ENCODE measurements at places on chromosomes 16 and 17.

DNA sequence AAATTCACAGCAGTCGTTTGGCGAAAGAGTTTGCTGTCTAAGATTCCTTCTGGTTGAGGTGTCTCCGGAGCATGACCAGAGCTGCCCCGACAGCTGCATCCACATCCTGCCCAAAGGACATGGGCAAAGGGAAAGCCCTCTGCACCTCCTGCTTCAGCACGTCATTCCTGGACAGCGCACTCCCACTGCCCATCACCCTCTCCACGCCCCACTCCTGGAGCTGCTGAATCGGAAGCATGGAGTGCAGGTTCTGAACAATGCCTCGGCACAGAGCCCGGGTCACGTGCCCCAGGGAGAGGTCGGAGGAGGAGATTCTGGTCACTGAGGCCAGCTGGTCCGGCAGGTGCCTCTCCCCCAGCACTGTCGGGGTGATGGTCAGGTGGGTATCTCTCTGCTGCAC lies 1.3 kb upstream of the TRPV1 start:
- DNase-seq: no peak

DNA sequence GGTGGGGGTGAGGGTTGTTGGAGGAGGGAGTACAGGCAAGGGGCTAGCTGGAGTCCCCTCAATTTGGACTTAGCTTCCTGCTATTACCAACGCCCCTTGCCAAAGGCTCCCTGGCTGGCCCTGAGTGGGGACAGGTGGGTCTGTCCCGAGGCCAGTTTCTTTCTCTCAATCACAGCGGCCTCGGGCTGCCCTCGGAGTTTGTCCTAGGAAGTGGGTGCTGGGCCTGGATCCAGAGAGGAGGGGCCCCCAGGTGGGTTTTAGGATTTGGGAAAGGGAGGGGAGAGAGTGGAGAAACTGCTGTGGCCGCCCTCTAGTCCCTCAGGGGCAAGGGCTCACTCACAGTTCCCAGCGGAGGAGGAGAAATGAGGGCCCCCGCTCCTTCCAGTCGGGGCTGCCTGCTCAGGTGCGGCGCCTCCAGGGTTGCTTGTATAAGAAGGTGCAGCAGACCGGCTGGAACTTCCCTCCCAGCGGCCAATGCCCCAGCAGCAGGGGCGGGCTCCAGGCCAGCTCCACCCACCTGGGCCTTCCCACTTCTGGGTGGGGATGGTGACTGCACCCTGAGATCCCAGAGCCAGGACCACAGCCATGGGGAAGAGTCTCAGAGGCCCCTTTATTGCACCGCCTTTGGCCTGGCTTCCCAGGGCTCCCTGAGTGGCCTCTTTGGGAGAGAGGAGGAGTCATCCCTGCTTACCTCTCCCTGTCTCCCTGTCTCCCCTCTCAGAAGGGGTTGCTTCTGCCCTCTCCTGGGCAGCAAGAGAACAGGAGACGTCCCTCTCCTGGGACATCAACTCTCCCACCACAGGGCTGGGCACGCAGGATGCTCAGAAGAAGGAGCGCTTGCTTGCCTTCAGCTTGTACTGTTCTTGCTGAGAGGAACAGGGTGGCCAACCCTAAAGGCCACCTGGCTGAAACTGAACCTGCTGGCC lies 112.0 kb upstream of the SMURF2 start:
- DNase-seq: no peak

DNA sequence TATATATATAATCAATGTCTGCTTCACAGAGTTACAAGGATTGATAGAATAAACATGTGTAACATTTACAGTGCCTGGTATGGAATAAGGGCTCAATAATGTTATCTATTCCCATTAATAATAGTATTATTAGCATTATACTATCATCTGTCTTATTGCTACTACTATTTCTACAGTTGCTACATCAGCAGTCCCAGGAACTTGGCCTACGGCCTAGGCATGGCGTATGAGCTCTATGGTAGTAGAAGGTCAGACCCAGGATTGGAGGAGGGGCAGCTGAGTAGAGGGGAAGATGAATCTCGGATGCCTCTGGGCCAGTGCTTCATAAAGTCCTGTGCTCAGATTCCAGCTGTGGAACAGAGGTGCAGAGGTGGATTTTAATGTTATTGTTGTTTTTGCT lies 146.3 kb upstream of the TBX2 start:
- no peak for DNase-seq

DNA sequence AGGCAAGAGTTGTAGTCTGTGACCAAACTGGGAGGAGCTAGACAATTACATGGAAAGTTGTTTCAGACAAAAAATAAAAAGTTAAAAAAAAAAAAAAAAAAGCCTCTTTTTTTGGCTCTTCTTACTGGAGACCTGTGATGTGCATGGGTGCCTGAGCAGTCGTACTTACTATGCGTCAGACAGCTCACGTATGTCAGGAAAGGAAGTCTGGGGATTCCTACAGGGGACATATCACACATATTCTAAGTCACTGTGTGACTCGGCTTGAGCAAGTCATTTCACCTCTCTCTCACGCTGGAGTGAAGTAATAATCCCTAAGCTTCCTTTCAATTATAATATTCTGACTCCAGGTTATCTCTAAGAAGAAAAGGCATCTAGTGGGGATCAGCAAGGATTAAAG lies 6.0 kb downstream of the SLFN14 start:
- DNase-seq: no peak

- no peak for DNase-seq
These were observed 19.2 kb downstream of the RBFOX1 start for GRCh38 chr16:7351610-7352510.

DNA sequence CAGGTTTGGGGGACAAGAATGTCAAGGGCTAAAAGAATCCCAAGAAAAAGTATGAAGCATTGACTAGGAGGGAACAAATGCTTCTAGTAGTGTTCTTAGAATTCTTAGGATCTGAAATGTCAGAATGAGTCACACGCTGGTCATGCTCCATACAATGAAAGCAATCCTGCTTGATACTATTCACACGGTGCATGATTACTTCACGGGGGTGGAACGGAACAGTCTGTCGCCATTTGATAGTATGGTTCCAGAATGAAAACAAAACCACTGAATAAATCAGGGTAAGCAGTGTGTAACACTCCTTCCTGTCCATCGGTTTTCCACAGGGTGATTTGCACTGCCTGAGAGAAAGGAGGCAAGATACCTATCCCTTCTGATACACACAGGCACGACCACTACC lies 22.9 kb upstream of the YWHAE start:
- DNase-seq: peak; percentile 81

DNA sequence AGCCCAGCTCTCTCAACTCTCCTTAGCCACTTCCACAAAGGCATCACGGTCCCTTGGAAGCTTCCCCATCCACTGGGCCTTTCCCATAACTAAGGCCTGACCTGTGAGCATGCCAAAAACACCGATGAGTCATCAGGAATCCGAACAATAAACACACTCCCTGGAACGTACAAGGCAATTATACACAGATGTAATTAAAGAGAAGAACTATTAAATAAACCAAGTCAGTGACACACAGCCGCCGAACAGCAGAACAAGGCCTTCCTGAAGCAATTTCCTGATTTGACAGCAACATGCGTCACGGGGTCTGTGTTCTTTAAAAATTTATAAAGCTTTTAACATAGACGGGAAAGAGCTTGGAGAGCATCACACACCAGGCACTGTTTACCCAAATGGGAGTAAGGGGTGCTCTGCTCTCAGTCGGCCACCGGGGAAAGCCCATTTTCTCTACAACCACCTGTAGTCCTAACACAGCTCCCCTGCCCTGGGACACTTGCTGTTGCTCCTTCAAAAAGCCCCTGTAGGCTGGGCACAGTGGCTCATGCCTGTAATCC lies 29.4 kb downstream of the COG7 start:
- no peak for DNase-seq

GRCh38 chr17:21113716-21114115 lies 13.0 kb upstream of the DHRS7B start:
- DNase-seq: peak; percentile 40

DNA sequence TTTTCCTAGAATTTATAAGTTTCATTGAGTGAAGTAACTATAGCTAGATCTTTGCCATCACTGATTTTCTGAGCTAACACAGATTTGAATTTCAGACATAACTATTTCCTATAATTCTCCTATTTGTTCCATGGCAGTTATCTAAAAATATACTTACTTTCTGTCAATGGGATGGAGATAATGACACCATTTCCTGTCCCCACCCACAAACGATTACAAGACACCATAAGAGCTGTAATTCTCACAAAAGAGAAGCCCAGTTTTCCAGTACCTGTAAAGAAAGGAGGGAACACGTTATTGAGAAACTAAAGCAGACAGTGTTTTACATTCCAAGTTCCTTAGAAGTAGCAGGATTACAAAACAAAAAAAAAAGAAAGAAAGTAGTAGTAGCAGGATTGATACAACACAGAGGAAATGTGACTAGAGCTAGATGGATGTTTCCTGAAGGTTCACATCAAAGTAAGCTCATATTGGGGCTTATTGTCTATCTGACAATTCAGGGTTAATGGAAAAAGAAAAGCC lies 110.9 kb upstream of the TOB1 start:
- peak; percentile 31 for DNase-seq

DNA sequence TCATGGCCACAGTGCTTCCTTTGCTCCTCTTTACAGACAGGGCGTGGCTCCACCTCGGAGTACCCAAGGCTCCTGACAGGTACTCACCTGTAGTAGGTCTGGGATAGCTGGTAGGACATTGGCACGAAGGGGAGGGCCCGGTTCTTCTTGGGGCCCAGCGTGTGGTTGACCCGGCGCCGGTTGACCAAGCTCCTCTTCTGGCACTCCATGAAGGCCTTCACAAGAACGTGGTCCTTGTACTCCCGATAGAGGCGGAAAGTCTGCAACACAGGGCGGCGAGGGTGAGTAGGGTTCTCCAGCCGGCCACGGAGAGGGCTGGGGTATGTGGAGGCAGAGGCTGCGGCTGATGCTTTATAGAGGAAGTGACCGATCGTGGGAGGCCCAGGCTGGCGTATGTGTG lies 69.7 kb downstream of the IL21R start:
- peak; percentile 3 for DNase-seq

GRCh38 chr17:78269955-78270381 lies 38.5 kb downstream of the TMEM235 start:
- no peak for DNase-seq

- no peak for DNase-seq
These were observed 36.4 kb upstream of the VPS4A start for GRCh38 chr16:69274699-69275235.

- no peak for DNase-seq
These were observed 24.1 kb downstream of the ANKFN1 start for GRCh38 chr17:56177361-56177760.

DNA sequence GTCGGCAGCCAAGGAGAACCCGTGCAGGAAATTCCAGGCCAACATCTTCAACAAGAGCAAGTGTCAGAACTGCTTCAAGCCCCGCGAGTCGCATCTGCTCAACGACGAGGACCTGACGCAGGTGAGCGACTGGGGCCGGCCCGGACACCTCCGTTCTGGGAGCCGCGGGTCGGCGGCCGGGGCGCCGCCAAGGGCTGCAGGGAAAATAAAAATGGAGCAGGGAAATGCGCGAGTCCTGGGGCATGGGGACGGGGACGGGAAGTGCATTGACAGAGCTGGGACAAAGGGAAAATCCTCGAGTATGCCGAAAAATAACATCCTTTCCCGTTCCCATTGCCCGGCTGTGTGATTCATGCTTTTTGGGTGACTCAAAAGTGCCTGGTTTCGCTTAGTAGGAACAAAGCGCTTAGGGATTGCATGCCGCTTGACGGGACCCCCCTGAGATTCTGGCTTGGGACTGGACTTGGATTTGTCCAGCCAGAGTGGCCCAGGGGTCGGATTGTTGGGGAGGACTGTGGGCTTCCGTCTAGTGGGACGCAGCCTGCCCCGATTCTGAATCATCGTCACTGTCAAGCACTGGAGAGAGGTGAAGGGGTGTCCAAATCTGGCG lies 699 bp downstream of the MPRIP start:
- DNase-seq: peak; percentile 56

- DNase-seq: peak; percentile 68
These were observed 4.7 kb downstream of the SLC12A3 start for GRCh38 chr16:56869513-56870275.

DNA sequence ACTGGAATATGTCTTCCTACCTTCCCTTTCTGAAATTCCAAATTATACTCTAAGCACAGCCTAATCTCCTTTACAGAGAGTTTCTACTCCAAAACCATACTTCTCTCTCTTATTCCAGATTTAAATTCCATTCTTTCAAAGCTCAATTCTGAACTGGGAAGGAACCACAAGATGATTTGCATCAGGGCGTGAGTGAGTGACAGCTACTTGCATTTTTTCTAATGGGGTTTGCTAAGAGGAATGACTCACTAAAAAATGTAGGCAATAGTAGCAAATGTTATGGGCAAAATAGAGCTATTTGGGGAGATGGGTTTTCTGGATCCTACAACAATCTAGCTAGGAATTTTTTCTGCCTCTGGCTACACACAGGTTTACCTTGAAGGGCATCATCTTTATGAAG lies 244.6 kb upstream of the PSMD7 start:
- DNase-seq: no peak

- peak; percentile 31 for DNase-seq
These were observed 14.4 kb upstream of the EEF2K start for GRCh38 chr16:22191532-22192260.

- no peak for DNase-seq
These were observed 111.3 kb upstream of the NOL11 start for GRCh38 chr17:67606471-67606870.

DNA sequence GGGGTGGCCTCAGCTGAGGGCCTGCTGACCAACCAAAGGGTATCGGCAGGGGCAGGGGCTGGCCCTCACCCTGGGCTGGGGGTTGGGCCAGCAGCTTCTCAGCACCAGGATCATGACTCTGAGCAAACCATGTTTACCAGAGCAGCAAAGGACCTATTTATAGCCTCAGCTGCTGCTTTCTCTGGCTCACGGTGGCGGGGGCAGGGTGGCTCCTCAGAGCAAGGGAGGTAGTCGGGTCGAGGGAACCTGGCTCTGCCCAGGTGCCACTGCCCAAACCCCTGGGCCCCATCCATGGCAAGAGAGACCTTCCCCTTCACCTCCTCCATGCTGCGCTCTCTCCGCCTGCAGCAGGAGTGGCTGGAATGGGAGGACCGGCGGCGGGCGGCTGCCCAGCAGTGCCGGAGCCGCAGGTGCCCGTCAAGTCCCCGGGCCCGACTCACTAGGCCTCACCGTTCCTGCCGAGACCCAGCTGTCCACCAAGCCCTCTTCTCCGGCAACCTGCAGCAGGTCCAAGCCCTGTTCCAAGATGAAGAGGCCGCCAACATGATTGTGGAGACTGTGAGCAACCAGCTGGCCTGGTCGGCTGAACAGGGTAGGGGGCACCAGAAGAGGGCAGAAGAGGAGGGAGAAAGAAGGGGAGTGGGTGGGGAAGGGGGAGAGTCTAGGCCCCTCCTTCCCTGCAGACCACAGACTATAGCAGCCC lies at the start of gene ASB16:
Gene ASB16 (plus strand): TSS at position 206 of the 703 bp plus-strand sequence. CDS start 86 bp downstream, at position 292.
- no peak for DNase-seq

DNA sequence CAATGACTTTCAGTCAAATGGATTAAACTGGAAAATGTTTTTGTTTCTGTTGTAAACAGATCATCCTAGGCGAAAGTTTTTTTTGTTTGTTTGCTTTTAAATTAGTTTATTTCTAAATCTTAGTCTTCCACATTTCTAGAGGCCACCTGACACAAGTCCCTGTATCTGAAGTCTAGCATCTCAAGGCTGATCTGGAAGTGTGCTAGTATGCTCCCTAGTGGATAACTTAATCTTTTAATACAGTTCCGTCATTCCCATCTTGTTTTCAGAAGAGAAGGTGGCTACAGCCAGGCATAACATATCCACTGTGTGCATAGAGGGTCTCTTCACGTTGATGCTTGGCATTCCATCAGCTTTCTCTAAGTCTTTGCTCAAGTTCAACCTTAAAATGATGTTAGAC lies 7.6 kb downstream of the IFT20 start:
- DNase-seq: no peak

GRCh38 chr16:89289428-89290395 lies 72.2 kb downstream of the ZNF778 start:
- DNase-seq: peak; percentile 52

- DNase-seq: no peak
These were observed 255.5 kb upstream of the RPL38 start for GRCh38 chr17:73947966-73948355.

GRCh38 chr17:57253362-57254065 lies 2.8 kb upstream of the MSI2 start:
- DNase-seq: no peak
